ENCODE measurements at places on chromosomes 3 and 15.

GRCh38 chr3:197501496-197501878 lies 54.3 kb downstream of the BDH1 start:
- DNase-seq: no peak

GRCh38 chr15:63874616-63875015 lies 40.9 kb upstream of the HERC1 start:
- no peak for DNase-seq

DNA sequence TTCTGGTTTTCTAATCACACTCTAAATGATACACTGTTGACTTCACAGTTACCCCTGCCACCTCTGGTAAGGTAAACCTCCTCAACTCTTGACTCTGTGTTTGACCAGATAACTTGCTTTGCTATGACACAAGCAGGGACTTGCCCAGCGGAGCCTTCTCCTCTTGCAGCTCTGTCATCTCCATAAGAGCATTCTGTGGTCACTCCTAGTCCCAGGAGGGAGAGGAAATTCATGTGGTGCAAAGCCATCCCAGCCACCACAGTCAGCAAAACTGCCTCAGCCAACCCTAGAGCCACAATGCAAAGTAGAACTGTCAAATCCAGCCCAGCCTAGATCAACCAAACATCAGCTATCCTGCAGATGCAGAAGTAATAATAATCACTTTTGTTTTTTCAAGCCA lies 144.7 kb upstream of the GADL1 start:
- no peak for DNase-seq

GRCh38 chr3:56976651-56977560 lies 83.6 kb upstream of the SPATA12 start:
- DNase-seq: no peak

Measured in natural killer cell treated with Interleukin-12 subunit alpha and Interleukin-12 subunit beta and Interleukin-15 and Interleukin-18, amount 100 ng/mL, for 72 hours (primary cell).